ENCODE measurements at places on chromosomes 4 and X. TPM values are rescaled to one million over a fixed set of nuclear protein-coding genes. Genes with fewer than 3 reads are reported as not detected.
A peak's percentile ranks its signal among the peaks of the same experiment; 100 is the strongest.

DNA sequence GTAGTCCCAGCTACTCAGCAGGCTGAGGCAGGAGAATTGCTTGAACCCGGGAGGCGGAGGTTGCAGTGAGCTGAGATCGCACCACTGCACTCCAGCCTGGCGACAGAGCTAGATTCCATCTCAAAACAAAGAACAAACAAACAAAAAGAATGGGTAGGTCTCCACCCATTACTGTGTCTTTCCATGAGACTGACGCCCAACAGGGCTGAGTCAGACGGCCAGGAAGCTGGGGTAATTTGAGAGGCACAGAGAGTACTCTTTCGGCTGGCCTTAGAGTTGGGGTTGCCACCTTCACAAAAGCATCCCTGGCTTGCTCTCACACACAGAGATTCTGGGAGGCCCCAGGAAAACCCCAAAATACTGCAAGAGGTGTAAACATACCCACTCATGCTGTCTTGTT is 72.0 kb upstream of the DHRSX start:
- DNase-seq, result no peak

Gene CABS1
- not detected for polyA plus RNA-seq

DNA sequence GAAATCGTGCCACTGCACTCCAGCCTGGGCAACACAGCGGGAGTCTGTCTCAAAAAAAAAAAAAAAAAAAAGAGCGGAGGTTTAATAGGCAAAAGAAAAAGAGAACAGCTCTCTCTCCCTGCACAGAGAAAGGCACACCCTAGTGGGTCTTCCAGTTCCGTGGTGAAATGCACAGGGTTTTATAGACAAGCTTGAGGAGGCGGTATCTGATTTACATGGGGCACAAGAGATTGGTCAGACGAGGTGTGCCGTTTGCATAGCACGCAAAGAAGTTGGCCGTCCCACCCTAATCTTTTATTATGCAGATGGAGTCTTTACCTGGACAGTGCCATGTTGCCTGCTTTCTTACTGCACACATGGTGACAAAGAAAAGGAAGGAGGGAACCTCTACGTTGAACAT is 33.5 kb upstream of the REST start:
- DNase-seq, result peak; percentile 22

Gene DRP2
- polyA plus RNA-seq, result not detected

Gene AMBN
- polyA plus RNA-seq, result not detected

Gene GPR50
- not detected for polyA plus RNA-seq

GRCh38 chr4:83771113-83771705 is 235.3 kb downstream of the GPAT3 start:
- DNase-seq, result peak; percentile 81

Data from kidney (tissue), 22 donors.